Occipital lobe (tissue), 3 donors: ENCODE measurements at places on chromosomes 3 and 15.

DNA sequence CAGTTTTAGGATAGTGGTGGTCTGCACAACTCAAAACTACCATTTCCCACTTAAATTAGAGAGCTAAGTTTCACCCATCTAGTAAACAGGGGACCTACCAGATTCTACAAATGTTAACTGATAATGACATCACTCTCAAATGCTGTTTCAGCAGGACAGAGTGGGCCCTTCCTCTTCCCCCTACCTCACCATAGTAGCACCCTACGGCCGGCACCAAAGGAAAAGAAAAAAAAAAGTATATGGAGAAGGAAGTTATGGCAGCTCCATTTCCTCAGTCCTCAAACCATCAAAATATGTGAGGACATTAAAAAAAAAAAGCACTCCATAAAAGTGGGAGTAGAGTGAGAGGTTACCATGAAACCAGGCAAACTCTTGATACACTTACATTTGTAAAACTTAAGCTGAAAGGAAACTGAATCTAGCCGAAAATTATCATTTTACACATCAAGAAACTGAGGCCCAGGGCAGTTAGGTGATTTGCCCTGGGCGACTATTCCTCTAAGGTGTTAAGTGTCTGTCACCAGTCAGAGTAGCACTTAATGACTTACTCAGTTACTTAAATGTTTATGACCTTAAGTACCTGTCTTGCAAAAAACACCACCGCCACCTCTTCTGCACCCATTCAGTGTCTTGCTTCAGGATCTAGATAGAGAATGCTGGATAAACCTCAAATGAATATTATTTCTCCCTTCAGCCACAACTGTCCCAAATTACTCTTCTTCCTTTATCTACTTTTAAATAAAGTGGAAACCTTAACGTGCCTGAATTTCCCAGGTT, 2.7 kb downstream of the MSL2 start:
- DNase-seq: no peak

DNA sequence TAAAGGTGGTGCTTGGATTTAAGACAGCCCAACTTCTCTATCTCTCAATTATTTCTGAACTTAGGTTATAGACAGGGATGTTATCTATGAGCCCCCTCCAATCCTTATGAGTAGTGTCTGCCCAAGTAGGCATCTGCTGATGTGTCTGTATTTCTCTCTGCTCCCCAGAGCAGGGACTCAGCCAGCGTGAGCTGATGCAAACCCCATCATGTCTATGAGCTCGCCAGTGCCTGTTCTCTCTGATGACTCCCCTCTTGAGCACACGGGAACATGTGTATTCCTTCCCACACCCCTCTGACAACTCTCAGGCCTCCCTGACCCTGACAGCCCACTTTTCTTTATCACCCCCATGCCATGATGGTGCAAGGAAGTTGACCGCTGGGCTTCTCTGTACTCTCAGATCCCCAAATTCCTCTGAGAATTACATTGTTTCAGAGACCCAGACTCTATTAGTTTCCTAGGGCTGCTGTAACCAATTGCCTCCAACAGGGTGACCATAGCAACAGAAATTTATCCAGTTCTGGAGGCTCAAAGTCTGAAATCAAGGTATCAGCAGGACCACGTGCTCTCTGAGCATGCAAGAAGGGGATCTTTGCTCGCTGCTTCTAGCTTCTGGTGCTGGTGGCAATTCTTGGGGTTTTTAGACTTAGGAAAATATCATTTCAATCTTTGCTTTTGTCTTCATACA, 73.5 kb upstream of the ST8SIA2 start:
- no peak for DNase-seq

GRCh38 chr3:27275441-27275990, 93.7 kb downstream of the NEK10 start:
- DNase-seq: no peak

- no peak for DNase-seq
Observed at GRCh38 chr3:184874709-184875644, 63.0 kb downstream of the VPS8 start.

GRCh38 chr15:64574301-64575017, 114.1 kb downstream of the ZNF609 start:
- no peak for DNase-seq

- no peak for DNase-seq
Observed at GRCh38 chr3:46098319-46098761, 71.1 kb upstream of the XCR1 start.

DNA sequence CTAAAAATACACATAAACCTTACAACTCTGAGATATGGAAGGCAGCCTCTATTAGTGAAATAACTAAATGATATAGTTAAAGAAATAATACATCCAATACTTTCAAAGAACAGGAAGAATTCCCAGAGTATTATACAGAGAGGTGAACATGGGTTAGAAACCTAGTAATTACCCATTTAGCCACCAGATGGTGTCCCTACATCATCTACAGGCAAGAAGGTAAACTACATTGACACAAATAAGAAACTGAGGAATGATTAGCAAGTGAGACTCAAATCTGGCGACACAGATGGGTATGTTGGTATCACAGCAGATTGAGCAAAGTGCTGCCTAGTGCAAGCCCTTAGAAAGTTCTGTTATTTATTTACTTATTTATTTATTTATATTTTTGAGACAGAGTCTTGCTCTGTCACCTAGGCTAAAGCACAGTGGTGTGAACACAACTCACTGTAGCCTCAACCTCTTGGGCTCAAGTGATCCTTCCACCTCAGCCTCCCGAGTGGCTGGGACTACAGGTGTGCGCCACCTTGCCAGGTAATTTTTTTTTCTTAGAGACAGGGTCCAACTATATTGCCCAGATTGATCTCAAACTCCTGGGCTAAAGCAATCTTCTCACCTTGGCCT, 28.2 kb downstream of the NEK4 start:
- DNase-seq: no peak

- no peak for DNase-seq
Observed at GRCh38 chr3:113825090-113825489, 13.5 kb upstream of the GRAMD1C start.

DNA sequence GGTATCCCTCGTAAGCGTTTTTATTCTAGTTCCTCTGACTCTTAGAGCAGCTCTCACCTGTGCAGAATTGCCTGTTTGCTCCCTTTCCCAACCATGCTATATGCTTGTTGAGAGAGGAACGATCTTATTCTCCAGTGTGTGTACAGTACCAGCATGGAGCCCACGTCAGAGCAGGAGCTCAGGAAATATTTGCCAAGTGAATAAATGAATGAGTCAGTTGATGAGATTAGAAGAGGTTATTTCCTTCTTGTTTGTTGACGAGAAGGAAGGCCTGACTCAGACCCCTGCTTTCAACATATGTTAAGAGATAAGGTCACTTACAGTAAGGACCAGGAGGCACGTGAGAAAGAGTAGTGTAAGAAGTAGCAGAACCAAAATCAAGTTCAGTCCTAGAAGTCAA, 106.3 kb upstream of the ABHD17C start:
- no peak for DNase-seq

DNA sequence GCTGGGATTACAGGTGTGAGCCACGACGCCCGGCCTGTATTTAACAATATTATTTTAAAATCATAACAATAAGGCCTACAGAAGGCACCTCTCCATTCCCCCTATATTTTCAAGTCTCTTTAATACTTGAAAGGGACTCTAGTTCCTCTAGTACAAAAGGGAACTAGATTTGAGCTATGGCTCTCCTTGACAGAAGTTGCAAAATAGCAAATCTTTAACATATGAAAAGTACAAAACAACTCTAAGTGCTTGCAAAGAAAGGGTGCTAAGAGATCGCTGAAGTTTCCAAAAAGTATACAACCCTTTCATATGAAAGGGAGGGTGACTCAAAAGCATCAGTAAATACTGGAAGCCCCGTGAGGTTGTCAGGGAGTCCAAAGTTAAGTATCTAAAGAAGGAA, 23.8 kb downstream of the AP3S2 start:
- DNase-seq: no peak

- DNase-seq: no peak
Observed at GRCh38 chr3:133860519-133860918, 35.2 kb downstream of the RAB6B start.

GRCh38 chr3:86410587-86410986, 580.4 kb downstream of the VGLL3 start:
- DNase-seq: no peak

DNA sequence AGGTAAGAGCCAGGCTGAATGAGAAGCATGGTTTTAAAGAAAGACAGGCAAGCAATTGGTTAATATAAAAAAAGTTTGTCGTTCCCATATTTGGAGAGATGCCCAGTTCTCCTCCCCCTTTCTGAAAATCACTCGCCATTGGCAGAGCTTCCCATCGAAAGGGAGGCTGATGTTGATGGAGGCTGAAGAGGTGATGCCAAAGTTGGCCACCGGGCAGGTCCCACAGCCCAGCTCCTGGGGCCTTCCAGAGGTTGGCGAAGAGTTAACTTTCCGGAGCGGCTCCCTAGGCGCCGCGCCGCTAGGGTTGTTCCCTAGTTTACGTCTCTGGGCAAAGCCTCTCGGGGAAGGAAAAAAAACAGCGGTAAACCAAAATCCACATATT, 793 bp downstream of the PCOLCE2 start:
- no peak for DNase-seq

DNA sequence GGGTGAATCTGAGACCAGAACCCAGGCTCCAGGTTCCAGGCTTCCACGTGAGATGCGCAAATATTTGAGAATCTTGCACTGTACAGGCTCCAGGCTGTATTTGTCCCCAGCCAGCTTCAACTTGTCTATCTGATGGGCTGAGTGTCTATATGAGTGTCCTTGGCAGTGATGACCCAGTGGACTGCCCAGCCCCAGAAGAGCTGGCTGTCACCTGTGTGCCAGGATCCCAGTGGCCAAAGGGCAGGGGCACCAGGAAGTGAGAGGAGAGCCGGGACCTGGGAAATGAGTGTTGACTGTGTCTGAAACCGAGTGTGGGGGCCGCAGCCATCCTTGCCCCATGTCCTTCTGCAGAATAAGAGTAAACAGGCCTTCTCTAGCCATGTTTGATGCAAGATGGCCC, 10.4 kb downstream of the FAH start:
- DNase-seq: no peak

GRCh38 chr3:59531066-59531745, 481.4 kb upstream of the CFAP20DC start:
- no peak for DNase-seq
